Amygdala (tissue), 56 donors: ENCODE measurements at places on chromosomes 5 and 9.

DNA sequence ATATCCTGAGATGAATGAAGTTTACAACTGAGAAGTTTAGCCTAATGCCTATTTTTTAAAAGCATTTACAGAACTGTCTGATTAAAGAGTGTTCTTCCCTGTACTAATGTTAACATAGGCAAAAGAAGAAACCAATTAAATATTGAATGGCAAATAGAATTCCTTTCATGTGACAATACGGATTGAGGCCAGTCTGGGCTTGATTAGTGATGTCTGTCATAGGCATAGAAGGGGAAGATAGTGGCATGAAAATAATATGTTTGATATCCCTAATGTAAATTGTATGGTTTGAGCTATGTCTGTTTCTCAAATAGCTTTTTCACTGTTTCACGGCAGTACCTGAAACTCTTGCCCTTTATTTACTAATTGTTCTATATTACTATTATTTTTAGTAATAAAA lies 443.1 kb upstream of the CLINT1 start:
- DNase-seq, result no peak

- no peak for DNase-seq
These were observed 507.8 kb upstream of the ZNF608 start for GRCh38 chr5:125254267-125254666.

DNA sequence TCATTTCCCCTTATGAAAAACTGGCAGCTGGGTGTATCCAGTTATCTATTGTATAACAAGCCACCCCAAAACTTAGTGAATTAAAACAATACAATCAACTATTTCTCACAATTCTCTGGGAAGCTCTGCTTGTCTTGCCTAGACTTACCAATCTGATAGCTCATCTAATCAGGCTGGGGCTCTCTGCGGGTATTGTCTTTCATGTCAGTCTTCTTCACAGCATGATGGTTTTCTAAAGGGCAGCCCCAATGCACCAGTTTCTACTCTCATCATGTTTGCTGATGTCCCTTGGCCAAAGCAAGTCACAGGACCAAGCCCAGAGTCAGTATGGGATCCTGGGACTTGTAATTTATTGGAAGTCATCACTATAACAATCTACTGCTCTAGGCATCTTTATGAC lies 433.5 kb downstream of the KIAA0825 start:
- no peak for DNase-seq

DNA sequence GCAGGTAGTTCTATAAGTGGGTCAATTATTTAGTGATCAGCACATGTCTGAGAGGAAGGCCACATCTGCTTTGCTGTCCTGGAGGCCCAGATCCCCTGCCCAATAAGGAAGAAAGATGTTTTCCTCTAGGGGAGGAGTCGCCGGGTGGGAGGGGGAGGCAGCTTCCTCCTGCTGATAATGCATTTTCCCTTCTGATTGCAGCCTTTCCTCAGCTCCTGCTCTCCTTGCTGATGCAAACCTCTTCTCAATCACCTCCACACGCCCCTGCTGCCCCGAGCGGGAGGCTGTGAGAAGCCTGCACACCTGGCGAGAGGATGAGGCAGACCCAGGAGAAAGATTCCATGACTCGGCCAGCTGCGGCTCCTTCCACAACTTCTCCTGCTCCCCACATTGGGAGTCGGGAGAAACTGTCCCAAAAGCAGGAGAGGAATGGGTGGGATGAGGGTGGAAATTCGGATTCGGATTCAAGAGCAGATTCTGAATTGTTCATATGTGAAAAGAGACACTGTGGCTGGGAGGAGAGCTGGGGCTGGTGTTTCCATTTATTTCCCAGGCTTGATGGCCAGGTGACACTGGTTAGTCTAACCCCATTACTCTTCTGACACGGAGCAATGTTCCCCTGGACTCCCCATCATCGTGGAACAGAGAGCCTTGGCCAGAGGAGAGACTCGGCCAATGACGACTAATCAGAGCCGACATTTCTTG lies 6.8 kb upstream of the NTNG2 start:
- no peak for DNase-seq

DNA sequence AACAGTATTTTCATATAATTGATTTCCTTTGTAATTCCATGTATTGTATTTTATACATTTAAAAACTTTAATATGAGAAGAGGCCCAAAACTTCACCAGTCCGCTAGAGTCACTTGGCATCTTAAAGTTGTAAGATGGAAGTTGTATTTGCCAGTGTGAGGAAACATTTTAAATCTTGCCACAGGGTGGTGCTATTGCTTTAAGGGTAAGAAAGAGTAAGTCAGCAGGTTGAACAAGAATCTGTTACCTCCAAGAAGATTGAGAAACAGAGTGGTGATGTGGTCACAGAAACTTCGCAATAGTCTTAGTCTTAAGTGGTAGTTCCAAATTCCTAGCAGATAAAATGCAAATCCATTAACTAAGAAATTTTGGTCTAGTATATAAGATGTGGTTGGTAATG lies 39.8 kb upstream of the RANBP6 start:
- no peak for DNase-seq

- no peak for DNase-seq
These were observed 34.8 kb upstream of the RAPGEF1 start for GRCh38 chr9:131774636-131775035.

DNA sequence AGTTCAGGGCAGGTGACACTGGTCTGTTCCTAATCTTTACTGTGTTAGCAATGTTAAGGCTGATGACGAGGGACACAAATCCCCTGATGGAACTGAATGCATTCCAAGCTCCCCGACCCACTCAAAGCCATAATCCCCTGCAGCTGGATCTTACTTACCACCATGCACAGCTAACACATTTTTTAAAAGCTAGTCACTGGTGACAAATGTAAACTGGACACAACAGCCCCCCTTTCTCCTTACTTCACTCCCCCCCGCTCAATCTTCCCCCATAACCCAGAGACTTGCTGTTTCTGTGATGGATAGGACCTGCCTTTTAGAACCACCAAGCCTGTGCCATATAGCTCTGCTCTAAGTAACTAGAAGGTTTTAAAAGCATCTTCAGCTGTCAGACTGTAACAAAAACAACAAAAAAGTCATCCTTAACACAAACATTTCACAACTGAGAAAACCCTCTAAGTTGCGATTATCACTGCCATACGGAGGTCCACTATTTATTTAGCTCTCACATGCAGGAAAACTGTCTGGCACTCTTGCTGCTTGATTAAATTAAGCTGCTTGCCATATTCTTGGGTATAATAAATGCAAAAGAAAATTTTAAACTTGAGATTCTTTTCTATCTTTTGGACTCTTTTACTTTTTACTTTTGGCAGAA lies 44.4 kb downstream of the BNC2 start:
- DNase-seq, result no peak

DNA sequence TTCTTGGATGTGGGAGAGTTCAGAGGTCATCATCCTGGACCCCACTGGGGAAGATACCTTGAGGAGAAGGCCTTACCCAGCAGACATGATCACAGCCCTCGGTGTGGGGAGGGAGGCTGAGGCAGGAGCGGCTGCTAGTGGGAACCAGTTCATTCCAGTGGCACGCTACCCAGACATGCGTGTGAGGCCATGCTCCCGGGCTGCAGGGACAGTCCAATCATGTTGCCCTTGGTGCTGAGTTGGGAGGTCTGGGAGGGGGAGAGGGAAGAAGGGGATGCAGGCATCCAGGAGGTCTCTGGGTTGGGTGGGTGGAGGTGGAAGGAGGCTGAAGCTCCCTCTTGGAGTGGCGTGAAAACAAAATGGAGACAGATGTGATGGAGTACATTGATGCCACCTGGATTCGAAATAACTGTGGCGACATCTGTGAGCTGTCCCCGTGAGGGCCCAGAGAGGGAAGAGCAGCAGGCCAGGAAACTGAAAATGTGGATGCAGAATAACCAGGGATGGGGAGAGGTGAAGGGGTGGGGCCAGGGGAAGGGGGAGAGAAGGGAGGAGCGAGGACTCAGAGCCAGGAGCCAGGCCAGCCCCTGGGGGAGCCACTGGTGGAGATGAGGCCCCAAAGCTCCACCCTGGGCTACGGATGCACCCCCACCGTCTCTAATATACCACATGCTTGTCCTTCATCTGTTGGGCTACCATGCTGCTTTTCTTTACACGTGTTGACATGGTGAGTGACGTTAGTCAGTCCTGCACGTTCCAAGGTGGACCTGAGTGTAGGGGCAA lies 16.2 kb downstream of the NDUFS6 start:
- DNase-seq, result no peak

- no peak for DNase-seq
These were observed 39.7 kb downstream of the PCSK5 start for GRCh38 chr9:75930190-75930589.

DNA sequence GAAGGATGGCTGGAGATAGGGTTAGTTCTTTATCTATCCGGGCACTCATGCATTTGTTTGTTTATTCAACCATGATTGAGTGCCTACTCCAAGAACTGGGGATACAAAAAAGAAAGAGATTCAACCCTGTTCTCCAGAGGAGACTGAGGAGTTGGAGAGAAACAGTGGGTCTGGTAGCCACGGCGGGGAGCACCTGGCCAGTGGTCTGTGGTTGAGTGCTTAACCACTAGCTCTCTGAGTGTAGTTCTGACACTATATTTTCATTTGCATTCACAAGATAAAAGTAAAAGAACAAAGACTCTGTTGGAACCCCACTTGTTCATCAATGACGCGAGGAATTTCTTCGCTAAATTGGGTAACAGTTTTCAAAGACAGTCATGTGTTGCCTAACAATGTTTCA lies 295.5 kb upstream of the MSX2 start:
- no peak for DNase-seq

- no peak for DNase-seq
These were observed 91.6 kb downstream of the ANKH start for GRCh38 chr5:14779975-14780374.

DNA sequence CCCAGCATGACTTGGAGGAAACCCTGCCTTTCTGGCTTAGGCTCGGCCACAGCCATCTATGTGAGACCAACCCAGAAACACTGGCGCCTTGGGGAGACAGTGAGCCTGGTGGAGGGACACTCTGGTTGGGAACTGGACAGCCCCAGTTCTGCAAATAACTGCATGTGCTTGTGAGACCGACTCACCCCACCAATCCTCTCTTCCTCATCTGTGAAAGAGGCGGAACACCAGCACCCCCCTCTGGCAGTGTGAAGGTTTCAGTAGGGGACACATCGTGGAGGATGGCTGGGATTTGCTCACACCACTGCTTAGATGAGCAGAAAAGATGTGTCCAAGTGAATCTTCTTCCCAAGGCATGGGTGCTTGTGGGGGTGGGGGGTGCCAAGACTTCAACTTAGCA lies 43.4 kb upstream of the N4BP3 start:
- DNase-seq, result no peak

- no peak for DNase-seq
These were observed 103.4 kb downstream of the CFAP95 start for GRCh38 chr9:69923972-69924371.

DNA sequence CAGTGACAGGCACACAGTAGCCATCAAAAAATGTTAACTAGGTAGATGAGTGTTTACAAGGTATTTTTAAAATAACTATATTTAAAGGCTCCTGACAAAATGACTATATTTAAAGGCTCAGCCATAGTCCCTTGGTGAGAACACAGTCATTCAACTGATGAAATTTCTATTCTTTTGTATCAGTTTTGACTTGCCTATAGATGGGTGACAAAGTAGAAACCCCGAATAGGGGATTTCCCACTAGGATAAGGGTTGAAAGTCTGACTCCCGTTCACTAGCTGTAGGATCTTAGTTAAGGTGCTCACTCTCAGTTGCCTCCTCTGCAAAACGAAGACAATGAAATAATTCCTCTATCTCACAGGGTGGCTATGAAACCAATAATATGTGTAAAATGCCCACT lies 218.2 kb downstream of the TSSK1B start:
- no peak for DNase-seq

DNA sequence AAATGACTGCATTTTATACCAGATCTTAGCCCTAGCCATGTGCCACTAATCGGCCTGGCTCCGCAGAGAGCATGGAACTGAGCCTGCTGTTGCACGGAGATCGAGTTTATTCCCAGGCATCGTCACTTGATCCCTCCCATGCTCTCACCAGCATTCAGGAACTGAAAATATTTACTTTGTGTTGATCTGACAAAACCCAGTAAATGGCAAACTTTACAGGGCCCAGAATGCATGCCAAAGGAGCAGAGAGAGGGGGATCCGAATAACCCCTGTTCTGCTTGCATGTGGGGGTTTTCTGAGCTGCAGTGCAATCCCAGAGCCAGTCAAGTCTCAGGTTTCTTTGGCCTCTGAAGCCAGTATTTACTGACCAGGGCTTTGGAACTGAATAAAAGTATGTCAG lies 87.3 kb downstream of the GAS1 start:
- DNase-seq, result no peak

DNA sequence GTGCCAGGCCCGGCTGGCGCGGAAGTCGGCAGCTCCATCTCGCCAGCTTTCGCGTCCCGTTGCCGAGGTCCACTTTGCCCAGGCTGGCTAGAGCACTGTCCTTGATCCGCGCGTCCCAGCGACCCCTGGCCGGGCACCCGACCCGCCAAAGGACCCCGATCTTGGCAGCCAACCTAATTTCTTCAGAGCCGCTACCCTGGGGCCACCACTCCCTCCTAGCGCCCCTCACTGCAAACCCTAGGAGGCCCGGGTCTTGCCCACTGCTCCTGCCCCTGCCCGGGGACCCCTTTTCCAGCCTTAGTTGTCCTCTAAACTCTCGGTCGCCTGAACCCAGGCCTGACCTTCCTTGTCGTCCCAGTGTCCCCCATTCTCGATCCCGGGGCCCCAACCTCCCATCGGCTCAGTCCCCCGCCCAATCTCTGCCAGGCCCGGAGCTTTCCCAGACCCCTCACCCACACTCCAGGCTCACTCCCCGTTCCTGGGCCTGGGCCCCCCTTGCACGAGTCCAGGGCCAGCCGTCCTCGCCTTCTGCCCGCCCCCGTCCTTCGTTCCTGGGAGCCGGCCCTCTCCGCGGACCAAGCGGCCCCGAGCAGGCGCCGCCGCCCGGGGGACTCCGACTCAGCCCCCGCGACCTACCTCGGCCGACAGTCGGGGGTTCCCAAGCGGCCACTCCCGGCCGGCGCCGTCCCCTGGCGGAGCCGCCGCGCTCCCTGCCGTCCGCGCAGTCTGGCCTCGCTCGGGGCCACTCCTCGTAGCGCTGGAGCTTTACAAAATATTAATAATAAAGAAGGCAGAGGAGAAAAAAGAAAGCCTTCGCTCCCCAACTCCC lies 701 bp upstream of the LMX1B start:
- no peak for DNase-seq

- DNase-seq, result no peak
These were observed 4.8 kb upstream of the PLGRKT start for GRCh38 chr9:5442400-5443011.

DNA sequence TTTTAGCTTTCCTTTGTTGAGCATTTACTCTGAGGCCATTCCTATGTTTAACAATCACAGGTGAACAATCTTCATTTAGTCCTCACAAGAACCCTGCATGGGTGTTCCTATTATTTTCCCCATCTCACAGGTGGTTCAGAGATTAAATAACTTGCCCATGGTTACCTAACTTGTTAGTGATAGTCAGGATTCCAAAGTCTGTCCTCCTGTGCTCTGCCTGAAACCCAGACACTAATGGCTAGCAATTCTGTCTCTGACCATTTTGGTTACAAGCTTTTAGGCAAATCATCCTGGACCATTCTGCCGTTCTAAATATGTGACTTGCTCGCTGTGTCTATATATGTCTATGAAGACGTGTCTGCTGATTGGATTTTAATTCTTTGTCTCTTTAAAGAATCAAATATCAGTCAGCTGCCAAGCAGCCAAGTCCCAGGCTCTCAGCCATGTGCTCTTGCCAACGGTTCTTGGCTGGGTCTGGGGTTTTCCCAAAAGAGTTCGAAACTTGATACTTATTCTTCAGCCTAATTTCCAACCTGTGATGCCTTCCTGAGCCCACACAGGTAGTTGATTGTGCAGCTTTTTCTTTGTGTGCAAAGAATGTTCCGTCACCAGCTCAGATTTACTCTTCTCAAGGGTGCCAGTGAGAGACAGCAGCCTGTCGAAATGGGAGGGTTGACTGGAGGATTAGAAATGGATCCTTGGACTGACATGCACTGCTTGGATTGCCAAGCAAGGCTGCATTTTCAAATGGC lies 121.7 kb downstream of the NREP start:
- no peak for DNase-seq
